ENCODE measurements at places on chromosomes 11 and 22. TPM values are rescaled to one million over a fixed set of nuclear protein-coding genes. Genes with fewer than 3 reads are reported as not detected.

The TMEM86A gene
- total RNA-seq = 0.27 TPM

The C11orf97 gene
- total RNA-seq = not detected

The NXPE4 gene
- not detected for total RNA-seq

The TSPAN32 gene
- 0.33 TPM for total RNA-seq

The GVQW3 gene
- 4.2 TPM for total RNA-seq

The CYP2D6 gene
- not detected for total RNA-seq

DNA sequence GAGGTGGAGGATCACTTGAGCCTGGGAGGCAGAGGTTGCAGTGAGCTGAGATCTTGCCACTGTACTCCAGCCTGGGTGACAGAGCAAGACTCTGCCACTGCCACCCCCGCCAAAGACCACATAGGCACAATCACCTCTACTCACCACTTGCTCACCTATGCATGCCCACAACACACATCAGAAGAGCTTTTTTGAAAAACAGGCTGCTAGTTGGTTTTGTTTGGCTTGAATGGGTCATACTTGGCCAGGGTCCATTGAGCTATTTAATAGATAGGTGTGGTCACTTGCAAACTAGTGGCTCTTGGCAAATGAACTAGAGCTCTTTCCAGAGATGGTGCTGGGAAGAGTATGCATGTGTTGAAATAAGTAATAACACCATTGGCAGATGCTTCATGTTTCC lies 80.1 kb downstream of the EMSY start:
- DNase-seq = peak; percentile 91

- peak; percentile 52 for DNase-seq
These were observed 737 bp downstream of the BCL2L13 start for GRCh38 chr22:17639247-17639741.

GRCh38 chr22:24155627-24156140 lies 25.6 kb upstream of the SUSD2 start:
- DNase-seq = peak; percentile 62

- DNase-seq = no peak
These were observed 21.4 kb downstream of the KIAA1671 start for GRCh38 chr22:24973872-24974271.

DNA sequence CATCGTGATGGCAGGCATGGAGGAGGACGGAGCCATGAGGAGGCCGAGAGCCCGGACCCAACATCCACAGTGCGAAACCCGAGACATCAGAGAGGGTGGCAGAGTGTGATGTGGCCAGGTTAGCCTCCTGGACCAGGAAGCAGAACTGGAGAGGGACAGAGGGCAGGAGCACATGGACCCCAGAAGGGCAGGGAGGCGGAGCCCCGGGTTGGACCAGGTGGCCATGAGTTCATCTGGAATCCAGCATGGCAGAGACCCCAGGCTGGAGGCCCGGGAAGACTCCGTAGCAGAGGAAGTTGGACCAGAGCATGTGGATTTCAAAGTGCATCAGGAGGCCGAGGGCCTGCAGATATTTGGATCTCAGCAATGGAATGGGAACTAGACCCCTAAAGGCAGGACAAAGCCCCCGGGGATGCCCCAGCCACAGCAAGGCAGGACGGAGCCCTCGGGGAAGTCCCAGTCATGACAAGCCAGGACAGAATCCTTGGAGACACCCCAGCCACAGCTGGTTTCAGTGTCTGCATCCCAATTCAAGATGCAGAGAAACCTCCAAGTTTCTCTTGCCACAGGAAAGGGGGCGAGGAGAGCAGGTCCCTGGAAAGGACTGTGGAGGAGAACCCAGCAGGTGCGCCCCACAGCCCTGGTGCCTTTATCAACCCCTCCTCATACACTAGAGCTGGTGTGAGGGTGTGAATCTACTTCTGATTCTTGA lies 1393.4 kb downstream of the BRD1 start:
- no peak for DNase-seq

DNA sequence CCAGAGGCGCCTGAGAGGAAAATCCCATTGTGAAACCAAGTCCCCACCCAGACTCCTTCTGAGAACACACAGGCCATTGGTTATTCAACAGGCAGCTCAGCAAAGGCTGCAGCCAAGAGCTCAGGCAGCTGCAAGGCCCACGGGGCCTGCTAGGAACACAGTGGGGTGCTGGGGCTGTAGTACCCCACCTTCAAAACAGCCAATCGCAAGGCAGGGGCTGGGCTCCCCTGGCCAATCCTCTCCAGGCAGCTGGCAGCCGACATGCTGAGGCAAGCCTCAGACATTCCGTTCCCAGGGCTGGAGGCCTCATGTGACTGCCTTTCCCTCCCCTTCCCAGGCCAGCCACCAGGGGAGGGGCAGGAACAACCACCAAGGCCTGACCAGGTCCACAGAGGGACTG lies 6.6 kb downstream of the PRODH start:
- no peak for DNase-seq

- DNase-seq = no peak
These were observed 528.6 kb downstream of the BRD1 start for GRCh38 chr22:49298834-49299750.

- DNase-seq = no peak
These were observed 7.9 kb downstream of the TMEM258 start for GRCh38 chr11:61784506-61784805.

DNA sequence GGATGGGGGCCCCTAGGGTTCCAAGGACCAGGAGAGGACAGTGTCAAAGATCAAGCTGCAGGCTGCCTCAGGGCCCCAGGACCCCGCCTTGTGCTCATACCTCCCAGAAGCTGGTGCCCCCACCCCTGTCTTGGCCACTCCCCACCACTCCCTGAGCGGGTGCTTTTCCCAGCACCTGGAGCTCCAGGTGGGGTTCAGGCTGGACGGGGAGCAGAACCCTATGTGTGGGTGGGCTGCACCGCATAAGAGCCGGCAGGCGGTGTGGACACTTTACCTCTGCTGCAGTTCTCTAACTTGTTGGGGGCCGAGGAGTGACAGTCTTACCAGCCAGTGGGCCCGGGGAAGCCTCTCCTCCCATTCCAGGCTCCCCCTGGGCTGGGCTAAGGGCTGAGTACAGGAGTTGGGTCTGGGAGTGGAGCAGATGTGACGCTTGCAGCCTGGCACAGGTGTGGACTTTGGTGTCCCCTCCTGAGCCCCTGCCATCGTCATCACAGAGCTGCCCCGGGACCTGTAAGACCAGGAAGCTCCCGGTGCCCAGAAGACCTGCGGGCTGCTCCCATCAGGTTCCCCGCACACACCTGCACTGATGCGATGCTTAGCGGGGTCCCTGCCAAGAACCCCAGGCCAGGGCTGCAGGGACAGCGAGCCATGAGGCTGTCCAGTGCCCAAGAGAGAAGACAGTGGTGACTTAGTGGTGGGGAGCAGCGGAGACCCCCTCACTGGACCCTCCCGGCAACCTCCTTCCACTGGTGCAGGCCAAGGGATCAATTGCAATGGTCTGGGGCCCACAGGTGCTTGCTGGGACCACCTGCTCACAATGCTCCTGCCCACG lies 674.5 kb downstream of the BRD1 start:
- DNase-seq = no peak

DNA sequence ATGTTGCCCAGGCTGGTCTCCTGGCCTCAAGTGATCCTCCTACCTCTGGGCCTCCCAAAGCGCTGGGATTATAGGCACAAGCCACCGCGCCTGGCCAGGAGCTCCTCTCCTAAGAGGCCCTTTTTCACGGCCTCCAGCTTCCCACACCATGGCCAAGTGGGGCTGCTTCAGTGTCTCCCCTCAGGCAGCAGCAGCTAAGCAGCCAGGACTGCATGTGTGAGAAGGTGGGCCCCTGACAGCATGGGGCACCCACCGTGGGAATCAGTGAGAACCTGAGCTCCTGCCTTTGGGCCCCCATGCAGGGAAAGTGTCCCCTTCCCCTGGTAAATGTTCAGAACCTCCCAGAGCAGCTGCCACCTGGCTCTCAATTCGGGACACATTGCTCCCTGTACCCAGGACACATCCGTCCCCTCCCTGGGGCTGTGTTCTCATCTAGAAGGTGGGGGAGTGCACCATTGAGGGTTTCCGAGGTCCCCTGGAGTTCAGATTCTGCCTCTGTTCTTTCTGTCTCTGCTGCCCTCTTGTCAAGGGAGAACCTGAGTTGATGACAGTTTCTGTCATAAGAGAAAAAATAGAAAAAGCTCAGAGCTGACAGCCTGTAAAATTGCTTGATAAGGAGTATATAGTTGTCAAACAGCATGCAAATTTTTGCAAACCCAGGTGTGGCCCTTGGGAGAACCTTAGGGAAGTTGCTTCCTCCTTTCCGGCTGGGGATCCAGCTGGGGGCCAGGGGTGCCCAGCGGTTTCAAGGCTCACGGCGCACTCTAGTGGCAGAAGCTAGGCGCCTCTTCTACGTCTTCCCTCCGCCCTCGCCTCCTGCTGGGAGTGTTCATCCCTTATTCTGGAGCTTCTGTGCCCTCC lies 29.7 kb downstream of the FAM83F start:
- peak; percentile 59 for DNase-seq

DNA sequence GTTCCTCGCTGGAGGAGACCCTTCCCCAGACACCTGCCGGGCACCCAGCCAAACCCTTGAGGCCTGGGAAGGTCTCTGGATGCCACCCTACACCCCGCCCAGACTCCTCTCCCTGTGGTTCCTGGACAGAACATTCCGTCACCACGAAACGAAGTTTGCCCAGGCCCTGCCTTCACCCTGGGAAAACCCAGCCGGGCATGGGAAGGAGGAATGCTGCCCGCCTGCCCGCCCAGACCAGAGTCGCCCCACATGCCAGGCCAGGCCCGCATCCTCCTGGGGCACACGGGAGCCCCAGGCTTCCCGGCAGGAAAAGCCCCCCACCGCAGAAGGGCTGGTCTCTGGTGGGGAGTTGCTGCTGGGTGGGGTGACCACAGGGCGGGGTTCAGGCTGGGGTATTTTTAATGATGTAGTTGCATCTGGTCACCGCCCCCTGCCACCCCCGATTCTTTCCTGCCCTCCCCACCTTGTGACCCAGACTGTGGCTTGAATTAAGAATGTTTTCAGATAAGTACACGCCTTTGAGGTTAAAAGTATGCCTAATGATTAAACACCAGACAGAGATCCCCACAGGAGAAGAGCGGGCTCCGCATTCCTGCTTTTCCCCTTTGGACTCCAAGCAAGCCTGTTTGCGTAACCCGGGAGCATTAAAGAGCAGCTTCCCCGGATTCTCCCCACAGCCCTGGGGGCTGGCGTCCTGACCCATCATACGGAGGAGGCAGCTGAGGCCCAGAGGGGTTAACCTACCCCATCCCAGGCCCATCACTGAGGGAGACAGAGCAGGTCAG lies 44.6 kb upstream of the PPARA start:
- peak; percentile 88 for DNase-seq

DNA sequence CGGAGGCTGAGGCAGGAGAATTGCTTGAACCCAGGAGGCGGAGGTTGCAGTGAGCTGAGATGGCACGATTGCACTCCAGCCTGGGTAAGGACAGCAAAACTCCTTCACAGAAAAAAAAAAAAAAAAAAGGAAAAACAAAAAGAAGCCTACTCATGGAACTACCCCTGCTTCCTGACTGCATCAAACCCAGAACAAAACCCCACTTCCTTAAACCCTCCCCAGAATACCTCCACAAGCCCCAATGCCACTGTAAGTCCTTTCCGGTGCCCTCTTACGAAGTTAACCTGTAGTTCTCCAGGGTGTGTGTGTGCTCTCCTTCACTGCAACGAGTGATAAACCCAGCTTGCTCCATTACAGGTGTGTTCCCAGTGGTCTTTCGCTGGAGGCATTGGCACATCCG lies 8.6 kb upstream of the TOLLIP start:
- DNase-seq = no peak

DNA sequence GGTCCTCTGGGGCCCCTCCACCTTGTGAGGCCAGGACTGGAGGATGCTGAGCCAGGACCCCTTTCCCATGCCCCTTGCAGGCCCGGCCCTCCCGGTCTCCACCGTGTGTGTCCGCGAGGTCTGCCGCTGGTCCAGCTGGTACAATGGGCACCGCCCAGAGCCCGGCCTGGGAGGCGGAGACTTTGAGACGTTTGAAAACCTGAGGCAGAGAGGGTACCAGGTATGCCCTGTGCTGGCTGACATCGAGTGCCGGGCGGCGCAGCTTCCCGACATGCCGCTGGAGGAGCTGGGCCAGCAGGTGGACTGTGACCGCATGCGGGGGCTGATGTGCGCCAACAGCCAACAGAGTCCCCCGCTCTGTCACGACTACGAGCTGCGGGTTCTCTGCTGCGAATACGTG lies 17.9 kb downstream of the MUC5B start:
- no peak for DNase-seq

GRCh38 chr11:69134957-69135356 lies 20.8 kb upstream of the SMIM38 start:
- no peak for DNase-seq

DNA sequence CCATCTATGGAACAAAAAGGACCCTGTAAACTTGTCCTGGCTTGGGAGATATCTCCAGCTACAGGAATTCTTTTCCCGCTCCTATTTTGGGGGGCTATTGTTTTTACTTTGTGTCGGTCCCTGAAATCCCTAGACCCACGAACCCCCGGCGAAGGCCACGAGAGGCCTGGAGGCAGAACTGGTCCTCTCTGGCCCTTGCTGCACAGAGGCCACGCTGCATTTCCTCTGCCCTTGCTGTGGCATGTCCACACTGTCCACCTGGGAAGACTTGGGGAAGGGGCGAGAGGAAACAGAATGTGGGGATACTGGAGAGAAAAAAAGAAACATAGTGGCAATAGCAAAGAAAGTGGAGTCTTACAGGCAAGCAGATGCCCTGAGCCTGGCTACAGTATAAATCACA lies 2.3 kb upstream of the ANO1 start:
- DNase-seq = no peak

GRCh38 chr11:74325649-74326645 lies 14.5 kb upstream of the P4HA3 start:
- DNase-seq = peak; percentile 97
